ENCODE measurements at places on chromosomes 4 and X. TPM values are rescaled to one million over a fixed set of nuclear protein-coding genes. Genes with fewer than 3 reads are reported as not detected.

Gene BRS3
- not detected for total RNA-seq

Gene PDGFRA
- not detected for total RNA-seq

Gene BDH2
- 16.4 TPM for total RNA-seq

Gene FHDC1
- 0.08 TPM for total RNA-seq

Gene EXOC1L
- not detected for total RNA-seq

Gene DMRTC1
- total RNA-seq = 0.64 TPM

Gene PRR32
- not detected for total RNA-seq

Gene F8A3
- total RNA-seq = 4.8 TPM

Gene NBDY
- total RNA-seq = 22.5 TPM

Gene ADH1A
- total RNA-seq = not detected

Gene FGF13
- not detected for total RNA-seq

Gene VSIG4
- total RNA-seq = not detected

Gene STARD8
- total RNA-seq = not detected

Gene SLITRK4
- total RNA-seq = not detected

Gene SLC9B1
- total RNA-seq = 1.7 TPM

Gene SSX4
- total RNA-seq = not detected

Gene GABRG1
- total RNA-seq = not detected

Gene OPHN1
- not detected for total RNA-seq

Gene NIPAL1
- total RNA-seq = 0.64 TPM

Gene FGFR3
- total RNA-seq = not detected

Gene NUDT10
- total RNA-seq = 0.25 TPM

Gene CDKL5
- 2.5 TPM for total RNA-seq

Gene PPP4R3C
- total RNA-seq = not detected

Gene DCAF4L1
- total RNA-seq = not detected

Gene PLXNA3
- total RNA-seq = 46.7 TPM

Gene STBD1
- total RNA-seq = not detected

Gene CFAP99
- 0.36 TPM for total RNA-seq

Gene MSX1
- not detected for total RNA-seq

Gene GIMD1
- not detected for total RNA-seq

Gene PDLIM3
- total RNA-seq = not detected

Gene GLRA2
- total RNA-seq = not detected

Gene ACE2
- total RNA-seq = not detected

Gene FGFBP2
- 8.2 TPM for total RNA-seq

Gene SPANXN4
- not detected for total RNA-seq

Gene TLL1
- not detected for total RNA-seq

Gene ZFX
- total RNA-seq = 55.8 TPM

Gene MAGIX
- total RNA-seq = 0.84 TPM

Gene IL21
- not detected for total RNA-seq

Gene SSX2B
- total RNA-seq = not detected

Gene PTTG2
- total RNA-seq = 0.98 TPM

Data from CD8-positive, alpha-beta T cell (primary cell).